Fibroblast of lung (primary cell): ENCODE measurements at places on chromosomes 16 and 17. TPM values are rescaled to one million over a fixed set of nuclear protein-coding genes. Genes with fewer than 3 reads are reported as not detected.

DNA sequence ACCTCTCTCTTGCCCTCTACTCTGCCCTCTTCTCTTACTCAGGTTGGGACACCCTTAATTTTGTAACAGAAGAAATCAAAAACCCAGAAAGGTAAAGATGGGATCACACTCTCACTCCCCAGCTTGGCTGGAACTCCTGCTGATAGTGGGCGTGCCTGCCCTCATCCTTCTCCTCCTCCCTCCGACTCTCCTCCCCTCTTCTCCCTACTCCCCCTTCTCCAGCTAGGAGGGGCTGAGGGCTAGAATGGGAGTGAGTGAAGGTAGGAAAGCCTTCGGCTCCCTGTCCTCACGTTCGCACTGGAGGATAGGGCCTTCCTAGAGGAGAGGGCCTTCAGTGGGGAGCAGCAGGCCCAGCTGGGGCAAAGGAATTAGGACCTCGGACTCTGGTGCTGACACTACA is 20.3 kb downstream of the SLC7A6OS start:
- no peak for DNase-seq

DNA sequence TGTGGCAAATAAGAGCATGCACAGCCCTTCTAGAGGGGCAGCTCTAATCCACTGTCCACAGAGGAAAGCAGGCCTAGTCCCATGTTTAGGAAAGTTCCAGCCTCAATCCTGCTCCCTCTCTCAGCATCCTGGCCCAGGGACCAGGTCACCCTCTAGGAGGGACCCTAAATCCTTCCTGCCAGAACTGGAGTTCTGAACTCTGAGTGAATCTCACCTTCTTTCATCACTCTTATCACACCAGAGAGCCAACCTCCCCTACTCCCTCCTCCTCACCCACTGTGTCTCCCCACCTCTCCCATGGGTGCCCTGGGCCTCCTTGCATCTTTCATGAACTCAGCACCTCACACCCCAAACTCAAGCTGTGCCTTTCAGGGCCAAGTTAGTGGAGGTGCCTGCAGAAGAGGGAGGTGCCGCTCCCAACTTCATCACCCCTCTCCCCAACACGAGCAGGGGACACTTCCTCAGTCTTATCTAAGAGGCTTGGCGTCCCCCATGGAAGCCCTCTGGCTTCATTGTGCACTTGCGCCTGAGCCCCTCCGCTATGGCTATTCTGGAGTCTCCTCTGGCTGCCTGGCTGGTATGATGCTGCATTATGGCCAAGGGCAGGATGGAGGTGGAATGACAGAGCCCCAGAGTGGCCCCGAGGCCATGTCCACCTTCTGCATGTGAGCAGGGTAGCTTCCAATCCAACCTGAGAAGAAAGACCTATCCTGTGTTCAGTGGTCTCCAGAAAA is 31.7 kb downstream of the PIK3R6 start:
- DNase-seq: no peak

DNA sequence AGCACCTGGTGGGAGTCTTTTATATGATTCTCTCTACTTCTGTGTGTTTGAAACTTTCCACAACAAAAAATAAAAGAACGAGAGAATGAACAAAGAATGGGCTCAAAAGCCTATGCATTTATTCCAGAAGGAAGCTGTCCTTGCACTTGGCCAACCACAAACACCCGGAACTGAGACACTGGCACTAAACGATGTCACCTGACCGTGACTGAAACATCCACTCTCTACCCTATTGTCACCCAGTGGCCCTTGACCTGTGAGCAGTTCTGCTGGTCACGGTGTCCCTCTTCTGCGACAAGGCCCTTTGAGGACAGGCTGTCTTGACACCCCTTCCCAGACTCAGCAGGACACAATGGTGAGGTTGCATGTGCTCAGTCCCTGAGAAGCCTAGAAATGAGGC is 56.6 kb downstream of the TEKT5 start:
- no peak for DNase-seq

The RILP gene
- polyA plus RNA-seq: 6.5 and 7.4 TPM in 2 replicates

The CLDN9 gene
- polyA plus RNA-seq: not detected in 2 replicates

The PPL gene
- 3.3 and 5.0 TPM in 2 replicates for polyA plus RNA-seq
